Melanocyte of skin (primary cell): ENCODE measurements at places on chromosomes 5 and 9. TPM values are rescaled to one million over a fixed set of nuclear protein-coding genes. Genes with fewer than 3 reads are reported as not detected.

Gene PCDHGA1
- total RNA-seq = under 0.01 and 0.15 TPM in 2 replicates

Gene TTC23L
- under 0.01 and 0.62 TPM in 2 replicates for total RNA-seq

Gene EGFL7
- total RNA-seq = 8.0 and 18.3 TPM in 2 replicates

Gene PLAC8L1
- 0.73 TPM in 1 of 2 replicates, not detected in the other for total RNA-seq

Gene PCDHA13
- under 0.01 TPM in 2 replicates for total RNA-seq

Gene GMCL2
- total RNA-seq = not detected in 2 replicates

Gene ADAMTSL1
- total RNA-seq = 0.33 and 0.62 TPM in 2 replicates

Gene PCDHB7
- under 0.01 TPM in 2 replicates for total RNA-seq

Gene SPINK13
- not detected in 2 replicates for total RNA-seq

Gene TXNDC8
- not detected in 2 replicates for total RNA-seq

Gene PCDHA9
- total RNA-seq = not detected in 2 replicates

Gene FAT2
- under 0.01 and 0.46 TPM in 2 replicates for total RNA-seq

Gene SV2C
- not detected in 2 replicates for total RNA-seq

Gene PCDH12
- total RNA-seq = under 0.01 TPM in 2 replicates

Gene ADGRV1
- under 0.01 and 0.77 TPM in 2 replicates for total RNA-seq
